ENCODE measurements at places on chromosomes 2 and 18. TPM values are rescaled to one million over a fixed set of nuclear protein-coding genes. Genes with fewer than 3 reads are reported as not detected.

PDCD1 gene
- 17.2 TPM for total RNA-seq

DNA sequence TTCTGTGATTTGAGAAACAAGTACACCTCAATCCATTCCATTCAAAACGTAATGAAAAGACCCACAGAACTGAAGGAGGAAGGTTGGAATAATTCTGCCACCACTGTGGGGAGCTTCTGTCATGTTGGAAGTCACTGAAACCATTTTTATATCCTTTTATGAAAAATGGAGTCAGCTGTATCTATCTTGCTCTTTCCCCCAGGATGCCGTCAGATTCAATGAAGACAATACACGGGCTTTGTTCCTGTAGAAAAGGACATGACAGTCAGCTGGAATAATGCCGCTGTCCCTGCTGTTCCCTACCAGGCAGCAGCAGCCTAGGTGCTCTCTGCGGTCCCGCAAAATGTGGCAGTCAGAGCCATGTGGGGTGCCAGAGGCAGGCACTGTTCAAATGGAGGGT lies 52.5 kb upstream of the APCDD1 start:
- peaks cover 12% of the 10 kb centered on the region for H3K27me3 ChIP-seq
- no peak overlapping the region for H3K27ac ChIP-seq
- H3K4me1 ChIP-seq = no peaks in the 10 kb centered on the region
- H3K36me3 ChIP-seq = no peaks in the 10 kb centered on the region
- no peak for DNase-seq
- no peak overlapping the region for H3K4me3 ChIP-seq

GRCh38 chr2:236036045-236036444 lies 132.1 kb downstream of the GBX2 start:
- no peaks in the 10 kb centered on the region for H3K36me3 ChIP-seq
- H3K27ac ChIP-seq = no peak overlapping the region
- no peaks in the 10 kb centered on the region for H3K27me3 ChIP-seq

RAB11FIP5 gene
- total RNA-seq = 22.6 TPM

INO80B gene
- 39.8 TPM for total RNA-seq

DNA sequence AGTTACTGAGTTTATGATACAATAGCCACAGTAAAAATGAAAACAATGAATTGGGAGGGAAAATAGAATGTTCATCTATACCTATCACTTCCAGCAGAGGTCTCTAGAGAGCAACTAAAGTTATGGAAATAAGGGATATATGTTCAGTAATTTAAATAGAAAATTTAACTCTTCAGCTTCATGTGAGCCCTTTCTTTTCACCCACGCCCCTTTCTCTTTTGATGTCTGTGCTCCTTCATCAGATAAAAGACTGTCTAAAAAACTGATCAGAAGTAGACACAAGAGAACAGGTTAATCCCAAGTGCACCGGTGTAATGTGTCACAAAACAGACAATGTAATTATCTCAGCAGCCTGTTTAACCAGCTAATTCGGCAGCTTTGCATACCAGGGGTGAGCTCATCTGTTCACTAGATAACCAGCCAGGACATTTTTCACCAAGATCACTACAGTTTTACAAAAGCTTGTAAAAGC lies 238.5 kb upstream of the ERBB4 start:
- no peak overlapping the region for H3K27ac ChIP-seq
- DNase-seq = no peak
- H3K4me1 ChIP-seq = no peaks in the 10 kb centered on the region

DNA sequence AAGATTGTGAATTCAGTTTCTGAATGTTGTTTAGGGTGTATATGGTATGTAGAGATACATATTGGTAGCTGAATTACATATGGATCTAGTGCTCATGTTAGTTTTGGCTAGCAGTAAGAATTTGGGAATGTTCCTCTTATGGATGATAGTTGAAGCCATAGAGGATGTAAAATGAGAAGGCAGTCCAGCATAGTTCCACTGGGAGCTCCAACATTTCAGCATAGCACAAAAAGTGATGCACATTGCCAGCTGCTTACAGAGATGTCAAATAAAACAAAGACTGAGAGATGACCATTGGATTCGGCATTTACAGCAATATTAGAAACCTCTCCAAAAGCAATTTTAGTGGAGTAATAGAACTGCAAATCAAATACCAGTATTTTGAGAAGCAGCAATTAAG lies 77.4 kb downstream of the EML4 start:
- H3K36me3 ChIP-seq = peaks cover 42% of the 10 kb centered on the region
- no peak overlapping the region for H3K27ac ChIP-seq
- no peaks in the 10 kb centered on the region for H3K27me3 ChIP-seq
- no peak overlapping the region for H3K4me3 ChIP-seq

LIMS4 gene
- 3.3 TPM for total RNA-seq

INO80C gene
- 18.4 TPM for total RNA-seq

MTA3 gene
- total RNA-seq = 20.9 TPM

- H3K27me3 ChIP-seq = peaks cover 3% of the 10 kb centered on the region
- no peak overlapping the region for H3K27ac ChIP-seq
- no peaks in the 10 kb centered on the region for H3K36me3 ChIP-seq
- no peaks in the 10 kb centered on the region for H3K4me1 ChIP-seq
- no peak overlapping the region for H3K4me3 ChIP-seq
Observed at GRCh38 chr2:240930631-240931318, 24.6 kb downstream of the CROCC2 start.

CYP1B1 gene
- total RNA-seq = 17.1 TPM

GRCh38 chr2:215870088-215870490 lies 143.3 kb downstream of the MREG start:
- H3K27ac ChIP-seq = no peak overlapping the region
- no peaks in the 10 kb centered on the region for H3K36me3 ChIP-seq
- peaks cover 7% of the 10 kb centered on the region for H3K27me3 ChIP-seq
- no peak for DNase-seq

- H3K36me3 ChIP-seq = no peaks in the 10 kb centered on the region
- no peak for DNase-seq
- no peak overlapping the region for H3K4me3 ChIP-seq
Observed at GRCh38 chr2:65355186-65355831, 77.1 kb downstream of the SPRED2 start.

DNA sequence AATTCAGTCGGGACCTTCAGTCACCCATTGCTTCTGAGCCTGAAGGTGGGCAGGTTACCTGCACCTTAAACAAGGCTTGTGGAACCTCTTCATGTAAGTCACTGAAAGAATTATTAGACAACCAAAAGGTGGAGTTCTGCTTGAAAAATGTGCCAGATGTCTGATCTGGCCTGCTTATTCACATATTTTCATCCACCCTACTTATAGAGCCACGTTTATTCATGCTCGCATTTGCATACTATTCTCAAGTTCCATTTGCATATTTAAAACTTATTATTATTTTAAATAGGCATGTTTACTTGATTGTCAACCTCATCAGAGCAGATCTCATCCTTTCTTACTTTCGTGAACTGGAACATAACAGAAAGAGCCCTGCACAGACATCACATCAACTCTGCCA lies 140.0 kb upstream of the NABP1 start:
- H3K27me3 ChIP-seq = peaks cover 8% of the 10 kb centered on the region
- H3K4me1 ChIP-seq = no peaks in the 10 kb centered on the region
- H3K27ac ChIP-seq = no peak overlapping the region
- no peaks in the 10 kb centered on the region for H3K36me3 ChIP-seq
- DNase-seq = no peak
- no peak overlapping the region for H3K4me3 ChIP-seq

PRKCE gene
- total RNA-seq = 23.3 TPM

DNA sequence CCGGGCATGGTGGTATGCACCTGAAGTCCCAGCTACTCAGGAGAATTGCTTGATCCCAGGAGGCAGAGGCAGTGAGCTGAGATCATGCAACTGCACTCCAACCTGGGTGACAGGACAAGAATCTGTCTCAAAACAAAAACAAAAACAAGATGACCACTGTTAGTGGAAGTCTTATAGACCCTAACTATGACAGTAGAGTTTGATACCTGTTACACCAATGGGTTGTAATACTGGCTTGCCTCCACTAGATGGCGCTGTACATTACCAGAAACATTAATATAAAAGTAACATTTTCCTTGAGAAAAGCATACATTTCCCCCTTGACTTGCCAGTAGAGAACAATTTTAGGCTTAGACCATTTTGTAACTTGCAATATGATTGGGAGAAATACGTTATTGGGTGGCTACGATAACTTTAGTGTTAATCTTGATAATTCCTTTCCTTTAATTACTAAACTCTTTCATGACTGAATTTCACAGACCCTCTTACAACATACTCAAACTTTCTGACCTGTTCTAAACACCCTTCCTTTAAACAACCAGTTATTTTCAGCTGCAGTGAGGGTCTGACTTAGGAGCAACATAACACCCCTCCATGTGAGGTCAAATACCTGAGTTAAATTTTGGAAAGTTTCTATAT lies 19.5 kb downstream of the SLC25A52 start:
- H3K4me1 ChIP-seq = no peaks in the 10 kb centered on the region
- no peak overlapping the region for H3K4me3 ChIP-seq
- no peaks in the 10 kb centered on the region for H3K36me3 ChIP-seq
- H3K27me3 ChIP-seq = no peaks in the 10 kb centered on the region
- H3K27ac ChIP-seq = no peak overlapping the region

SAG gene
- not detected for total RNA-seq
